ENCODE measurements at places on chromosomes 2 and 18.

DNA sequence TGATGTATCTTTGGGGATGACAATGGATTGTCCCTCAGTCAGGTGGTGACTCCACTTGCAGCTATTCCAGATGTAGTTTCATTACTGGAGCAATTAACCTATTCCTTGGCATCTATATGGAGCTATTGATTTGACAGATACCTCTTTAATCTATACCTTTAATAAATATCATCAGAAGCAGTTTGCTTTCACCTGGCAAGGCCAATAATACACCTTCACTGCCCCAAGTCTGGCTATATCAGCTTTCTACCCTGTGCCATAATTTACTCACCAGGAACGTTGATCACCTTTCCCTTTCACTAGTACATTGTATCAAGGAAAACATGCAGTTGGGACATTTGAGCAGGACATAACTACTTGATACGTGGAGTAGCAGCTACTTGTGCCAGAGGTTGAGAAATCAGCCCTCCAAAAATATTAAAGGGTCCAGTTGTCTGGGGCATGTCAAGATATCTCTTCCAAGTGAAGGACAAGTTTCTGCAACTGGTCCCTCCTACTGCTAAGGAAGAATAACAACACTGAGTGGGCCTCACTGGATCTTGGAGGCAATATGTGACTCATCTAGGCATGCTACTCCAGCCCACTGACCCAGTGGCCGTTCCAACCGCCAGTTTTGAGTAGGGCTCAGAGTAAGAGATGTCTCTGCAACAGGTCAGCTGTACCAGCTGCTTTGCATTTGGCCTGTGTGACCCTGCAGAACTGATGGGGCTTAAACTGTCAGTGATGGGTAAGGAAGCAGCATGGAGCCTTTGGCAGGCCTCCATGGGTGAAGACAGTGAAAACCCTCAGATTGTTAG is 67.0 kb downstream of the PSMG2 start:
- peak; percentile 2 for DNase-seq

GRCh38 chr2:84904717-84905174 is 710 bp upstream of the TMSB10 start:
- peak; percentile 77 for DNase-seq

DNA sequence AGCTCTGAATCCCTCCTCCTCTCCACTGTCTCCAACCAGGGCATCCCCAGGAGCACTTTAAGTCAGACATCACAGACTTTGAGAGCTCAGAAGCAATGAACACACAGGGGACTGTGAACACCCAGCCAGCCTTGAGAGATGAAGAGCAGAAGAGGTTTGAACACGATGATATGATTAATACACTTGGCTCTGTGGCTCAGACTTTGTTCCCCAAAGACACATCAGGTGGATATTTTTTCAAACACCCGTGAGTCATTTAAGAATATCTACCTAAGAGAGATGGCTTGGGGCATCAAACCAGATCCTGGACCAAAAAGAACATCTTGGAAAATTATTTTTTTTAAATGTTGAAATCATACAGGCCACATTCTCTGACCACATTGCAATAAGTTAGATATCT is 134.9 kb upstream of the OTOS start:
- no peak for DNase-seq

- no peak for DNase-seq
Observed at GRCh38 chr2:45040786-45041185, 31.5 kb upstream of the SIX2 start.

DNA sequence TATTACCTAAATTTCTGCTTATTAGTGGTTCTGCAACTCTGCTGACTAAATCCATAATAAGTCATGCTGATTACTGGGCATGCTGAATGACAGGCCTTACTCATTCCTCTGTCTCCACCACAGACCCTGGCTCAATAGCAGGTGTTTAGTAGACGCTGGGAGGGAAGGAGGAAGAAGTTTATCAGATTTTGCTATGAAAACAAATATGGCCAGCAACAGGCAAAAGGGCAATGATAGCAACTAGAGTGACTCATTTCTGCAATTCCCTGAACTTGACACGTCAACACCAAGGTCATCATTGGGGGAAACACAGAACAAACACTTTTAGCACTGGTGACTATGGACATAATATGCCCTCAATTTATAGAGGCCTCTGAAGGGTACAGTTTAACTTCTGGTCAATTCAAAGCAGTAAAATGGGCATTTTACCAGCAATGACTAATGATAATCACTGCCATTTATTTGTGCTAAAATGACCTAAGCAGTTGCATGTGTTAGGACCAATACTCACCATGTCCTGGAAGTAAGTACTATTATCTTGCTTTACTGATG is 35.2 kb downstream of the TMEM163 start:
- DNase-seq, result peak; percentile 17

DNA sequence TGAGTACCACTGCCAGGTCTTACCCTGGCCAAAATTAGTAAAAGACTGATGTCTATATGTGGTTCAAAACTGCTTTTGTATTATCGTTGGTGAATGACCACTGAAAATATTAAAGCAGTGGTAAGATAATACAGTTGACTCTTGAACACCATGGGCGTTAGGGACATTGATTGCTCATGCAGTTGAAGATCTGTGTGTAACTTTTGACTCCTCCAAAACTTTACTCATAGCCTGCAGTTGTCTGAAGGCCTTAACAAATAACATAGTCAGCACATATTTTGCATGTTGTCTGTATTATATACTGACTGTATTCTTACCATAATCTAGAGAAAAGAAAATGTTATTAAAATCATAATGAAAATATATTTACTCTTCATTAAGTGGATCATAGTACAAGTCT is 5.8 kb upstream of the ANKRD12 start:
- no peak for DNase-seq

GRCh38 chr2:174778085-174778981 is 14.1 kb upstream of the CHRNA1 start:
- peak; percentile 97 for DNase-seq

DNA sequence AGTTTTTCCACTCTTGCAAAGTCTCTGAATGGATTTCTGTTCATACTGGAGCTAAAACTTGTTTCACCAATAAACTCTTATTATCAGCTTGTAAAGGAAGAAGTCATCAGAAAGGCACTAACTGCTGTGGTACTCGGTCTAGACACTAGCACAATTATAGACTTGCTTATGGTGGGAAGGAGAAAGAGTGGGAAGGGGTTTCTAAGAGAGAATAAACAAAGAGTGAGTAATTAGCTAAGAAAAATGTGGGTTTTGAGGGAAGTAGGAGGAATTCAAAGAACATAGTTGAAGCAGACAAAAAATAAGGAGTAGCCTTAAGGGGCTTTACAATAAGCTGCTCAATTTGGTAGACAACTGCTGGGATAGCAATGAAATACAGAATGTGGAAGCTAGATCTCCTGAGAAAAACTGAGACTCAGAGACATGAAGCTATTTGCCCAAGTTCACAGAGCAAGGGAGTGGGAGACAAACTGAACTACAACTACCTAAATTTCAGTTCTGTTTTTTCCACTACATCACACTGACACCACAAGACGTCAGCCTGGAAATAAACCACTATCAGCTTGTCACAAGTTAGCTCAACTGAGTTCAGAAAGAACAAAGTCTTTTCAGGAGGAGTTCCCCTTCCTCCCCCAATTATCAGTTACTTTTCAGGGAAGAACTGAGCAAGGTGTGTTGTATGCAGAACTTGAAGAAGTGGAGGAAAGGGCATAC is 59.7 kb downstream of the MAP4K3 start:
- DNase-seq, result no peak

DNA sequence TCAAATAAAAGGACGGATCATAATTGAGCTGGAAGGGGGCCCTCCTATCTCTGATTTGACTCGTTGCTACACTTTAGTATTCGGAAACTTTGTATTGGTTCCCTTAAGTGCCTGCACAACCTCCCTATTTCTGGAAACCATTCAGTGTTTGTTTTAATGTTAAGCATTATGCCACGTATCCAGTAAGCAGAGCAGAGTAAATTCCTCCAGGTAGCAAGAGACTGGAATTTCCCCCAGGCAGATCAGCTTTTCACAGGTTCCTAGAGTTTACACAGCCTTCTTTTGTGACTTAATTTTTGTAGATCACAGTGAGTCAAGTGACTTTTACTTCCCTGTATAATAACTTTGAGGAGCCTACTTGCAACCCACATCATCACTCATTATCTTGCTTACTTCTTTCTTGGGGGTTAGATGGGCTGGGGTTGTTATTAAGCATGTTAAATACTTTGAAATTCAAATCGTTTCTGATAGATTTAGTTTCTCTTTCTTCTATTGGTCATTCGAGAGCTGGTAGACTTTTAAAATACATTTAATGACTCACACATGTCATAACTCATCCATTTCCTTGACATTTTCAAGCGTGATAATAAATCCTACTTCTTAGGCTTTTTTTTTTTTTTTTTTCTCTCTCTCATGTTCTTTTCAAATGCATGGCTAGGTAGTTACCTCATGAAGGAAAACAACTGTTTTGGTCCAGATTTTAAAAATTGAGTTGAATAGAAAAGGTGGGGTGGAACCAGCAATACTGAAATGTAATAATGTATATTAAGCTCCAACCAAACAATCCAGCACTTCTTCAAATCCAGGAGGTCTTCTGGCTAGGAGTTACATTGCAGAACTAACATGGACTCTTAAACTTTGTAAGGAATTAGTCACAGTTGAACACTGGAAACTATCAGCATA is 219.3 kb downstream of the NEDD4L start:
- no peak for DNase-seq

DNA sequence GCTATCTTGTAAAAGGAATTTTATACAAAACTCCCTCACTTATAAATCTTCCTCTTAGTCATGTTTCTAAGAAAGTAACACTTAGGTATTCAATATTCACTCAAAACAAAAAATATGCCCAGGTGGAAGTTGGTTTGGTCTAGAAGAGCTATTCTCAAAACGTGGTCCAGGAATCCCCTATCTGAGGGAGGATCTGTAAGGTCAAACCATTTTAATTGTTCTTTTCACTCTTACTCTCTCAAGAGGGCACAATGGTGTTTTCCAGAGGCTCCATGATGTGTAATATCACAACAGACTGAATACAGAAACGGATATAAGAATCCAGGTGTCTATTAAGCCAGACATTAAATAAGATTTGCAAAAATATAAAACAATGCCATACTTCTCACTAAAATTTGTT is 9.9 kb downstream of the MOB1A start:
- DNase-seq, result no peak

DNA sequence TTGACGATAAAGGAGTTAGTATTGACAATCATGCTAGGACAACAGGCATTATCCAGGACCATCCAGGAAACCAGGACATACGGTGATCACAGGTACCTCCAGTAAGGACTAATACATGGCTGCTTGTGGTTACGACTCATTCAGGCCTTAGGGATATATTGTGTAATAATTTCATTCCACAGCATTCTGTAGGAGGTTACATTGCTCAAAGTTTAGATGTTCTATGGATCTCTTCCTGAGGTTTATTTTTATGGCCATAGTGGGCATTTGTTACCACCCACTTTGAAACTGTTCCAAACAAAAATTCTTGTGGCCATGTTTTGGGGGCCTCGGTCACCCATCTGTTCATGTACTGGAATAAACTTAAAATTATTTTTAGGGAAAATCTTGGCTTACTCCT is 431.6 kb downstream of the METTL4 start:
- DNase-seq, result peak; percentile 69

GRCh38 chr18:8615397-8616027 is 6.3 kb downstream of the RAB12 start:
- DNase-seq, result peak; percentile 91

DNA sequence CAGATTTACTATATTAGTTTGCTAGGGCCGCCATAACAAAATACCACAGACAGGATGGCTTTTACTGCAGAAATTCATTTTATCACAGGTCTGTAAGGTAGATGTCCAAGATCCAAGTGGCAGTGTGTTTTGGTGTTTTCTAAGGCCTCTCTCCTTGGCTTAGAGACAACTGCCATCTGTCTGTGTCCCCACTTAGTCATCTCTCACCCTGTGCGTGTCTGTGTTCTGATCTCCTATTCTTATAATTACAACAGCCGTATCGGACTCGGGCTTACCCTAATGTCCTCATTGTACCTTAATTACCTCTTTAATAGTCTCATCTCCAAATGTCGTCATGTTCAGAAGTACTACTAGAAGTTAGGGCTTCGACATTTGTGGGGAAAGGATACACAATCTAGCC is 362.3 kb upstream of the CDH19 start:
- DNase-seq, result no peak

GRCh38 chr2:167471734-167472133 is 583.5 kb downstream of the XIRP2 start:
- DNase-seq, result no peak

DNA sequence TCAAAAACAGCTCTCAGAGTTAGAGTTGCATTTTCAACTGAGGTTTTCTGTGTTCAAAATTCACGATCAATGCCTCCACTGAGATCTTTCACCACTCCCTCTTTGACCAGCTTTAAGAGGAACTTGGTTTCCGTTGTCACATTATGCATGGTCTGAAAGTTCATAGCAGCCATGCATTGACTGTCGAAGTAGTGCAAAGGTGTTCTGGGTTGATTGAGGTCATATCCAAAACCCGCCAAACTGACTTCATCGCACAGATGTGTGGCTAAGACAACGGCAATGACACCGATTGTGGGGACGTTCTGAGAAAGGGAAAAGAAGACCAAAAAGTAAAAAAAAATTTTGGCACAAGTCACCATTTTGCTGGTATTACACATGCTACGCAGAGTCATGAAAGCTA is 48.7 kb downstream of the ST3GAL5 start:
- no peak for DNase-seq

- DNase-seq, result no peak
Observed at GRCh38 chr2:2771721-2772411, 440.8 kb upstream of the MYT1L start.

GRCh38 chr18:3952031-3952430 is 502.1 kb downstream of the TGIF1 start:
- no peak for DNase-seq

Data from fibroblast of pulmonary artery (primary cell).